ENCODE measurements at places on chromosomes 5 and 9.

DNA sequence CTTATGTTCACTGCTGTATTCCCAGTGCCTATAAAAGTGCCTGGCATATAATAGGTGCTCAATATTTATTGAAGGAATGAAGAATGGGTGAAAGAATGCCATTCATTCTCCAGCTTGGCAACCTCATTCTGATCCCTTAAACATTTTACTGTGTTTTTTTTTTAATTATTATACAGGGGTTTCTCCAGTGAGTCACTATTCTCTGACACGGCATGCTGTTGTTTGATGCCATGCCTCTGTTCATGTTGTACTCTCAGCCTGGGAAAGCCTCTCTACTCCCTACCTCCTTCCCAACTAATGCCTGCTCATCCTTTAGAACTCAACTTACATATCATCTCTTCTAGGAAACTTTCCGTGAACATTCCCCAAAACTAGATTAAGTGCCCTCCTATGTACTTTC, 70.2 kb upstream of the PHF24 start:
- no peak for DNase-seq

GRCh38 chr5:60371065-60371464, 328.9 kb downstream of the DEPDC1B start:
- DNase-seq: no peak

DNA sequence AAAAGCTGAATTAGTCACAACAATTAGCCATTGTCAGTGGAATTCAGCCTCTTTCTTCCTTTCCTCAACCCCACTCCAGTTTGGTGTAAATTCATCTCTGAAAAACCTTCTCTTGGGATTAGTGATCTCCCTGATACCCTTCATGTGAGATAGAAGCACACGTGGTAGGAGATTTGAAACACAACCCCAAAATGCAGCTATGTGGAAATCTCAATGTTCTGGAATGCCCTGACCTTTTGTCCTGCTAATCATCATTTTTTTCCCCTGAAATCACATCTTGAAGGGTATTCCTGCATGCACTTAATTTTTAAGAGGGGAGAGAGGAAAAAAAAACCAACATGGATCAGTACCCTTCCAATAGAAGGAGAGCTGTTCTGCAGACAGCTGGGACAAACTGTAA, 612.6 kb downstream of the EBF1 start:
- no peak for DNase-seq

- DNase-seq: no peak
Observed at GRCh38 chr5:73823508-73823925, 197.5 kb downstream of the ARHGEF28 start.

- no peak for DNase-seq
Observed at GRCh38 chr5:134249469-134250379, 23.9 kb upstream of the PPP2CA start.

DNA sequence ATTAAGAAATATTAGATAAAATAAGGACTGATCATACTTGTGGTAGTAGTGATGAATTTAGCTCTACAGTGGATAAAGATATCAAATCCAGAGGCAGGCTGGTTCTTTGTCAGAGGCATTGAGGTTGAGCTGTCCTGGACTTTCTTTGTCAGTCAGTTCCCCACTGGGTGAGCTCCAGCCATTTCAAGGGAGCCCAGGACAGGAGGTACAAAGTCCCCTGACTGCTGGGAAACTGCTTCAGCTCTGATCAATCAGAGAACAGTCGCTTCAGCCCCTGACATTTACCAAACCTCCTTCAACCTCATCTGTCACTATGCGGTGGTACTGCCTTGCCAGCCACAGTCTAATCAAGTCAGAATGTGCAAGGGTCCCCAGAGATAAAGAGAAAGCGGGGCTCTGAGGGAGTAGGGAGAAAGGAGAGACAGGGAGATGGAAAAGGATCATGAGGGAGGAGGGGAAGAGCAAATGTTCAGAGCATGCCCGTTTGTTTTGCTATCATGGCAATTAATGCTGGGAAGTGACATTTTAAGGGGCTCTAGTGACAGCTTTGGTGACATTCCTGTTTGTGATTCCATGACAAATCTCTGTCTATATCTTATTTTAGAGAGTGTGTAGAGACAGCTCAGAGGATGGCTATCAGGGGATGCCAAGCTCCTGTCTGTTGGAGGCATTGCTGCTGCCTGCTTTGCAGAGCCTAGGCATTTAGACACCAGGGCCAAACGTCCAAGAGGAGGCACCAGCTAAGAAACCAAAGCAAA, 223.2 kb downstream of the ASTN2 start:
- DNase-seq: no peak

GRCh38 chr5:171639966-171640365, 145.7 kb upstream of the SMIM23 start:
- no peak for DNase-seq

GRCh38 chr9:119060629-119061385, 308.4 kb downstream of the BRINP1 start:
- no peak for DNase-seq

- DNase-seq: no peak
Observed at GRCh38 chr5:98454407-98454806, 319.1 kb upstream of the RGMB start.

DNA sequence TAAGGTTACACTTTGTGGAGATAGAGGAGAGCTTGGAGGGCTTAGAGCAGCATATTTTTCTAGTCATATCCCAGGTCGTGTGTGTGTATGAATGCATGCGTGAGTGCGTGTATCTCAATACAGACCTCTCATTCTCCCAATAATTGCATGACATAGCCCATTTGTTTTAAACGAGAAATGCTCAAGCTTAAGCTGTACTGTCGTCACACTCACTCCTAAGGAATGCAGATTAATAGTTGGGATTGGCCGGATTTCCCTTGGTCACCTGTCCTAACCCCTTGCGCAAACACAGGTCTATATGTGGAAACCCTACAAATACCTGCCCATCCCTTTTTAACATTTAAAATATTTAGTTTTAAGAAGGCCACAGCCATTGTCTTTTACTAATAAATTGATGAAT, 165.8 kb downstream of the SEMA5A start:
- DNase-seq: no peak

DNA sequence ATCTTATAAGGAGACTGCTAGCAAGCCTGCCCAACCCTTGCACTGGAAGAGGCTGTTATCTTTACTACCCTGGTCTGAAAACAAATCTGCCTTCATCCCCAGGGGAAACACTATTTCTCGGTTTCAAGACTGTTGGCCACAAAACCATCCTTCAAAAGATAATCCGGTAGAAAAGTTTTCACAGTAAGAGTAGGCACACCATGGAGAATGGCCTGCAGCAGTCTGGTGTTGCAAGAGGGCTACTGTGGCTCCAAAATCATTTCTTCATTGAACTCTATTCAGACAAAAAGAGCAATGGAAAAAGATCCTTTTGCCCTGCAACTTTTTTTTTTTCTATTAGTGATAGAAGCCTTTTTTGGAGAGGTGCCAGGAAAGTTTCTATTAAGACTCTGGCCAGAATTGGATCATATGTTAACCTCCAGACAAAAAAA, 163.9 kb downstream of the ARHGEF28 start:
- no peak for DNase-seq

GRCh38 chr9:69549310-69550202, 122.6 kb downstream of the APBA1 start:
- DNase-seq: no peak

GRCh38 chr9:70835323-70835722, 286.1 kb downstream of the TRPM3 start:
- DNase-seq: no peak

DNA sequence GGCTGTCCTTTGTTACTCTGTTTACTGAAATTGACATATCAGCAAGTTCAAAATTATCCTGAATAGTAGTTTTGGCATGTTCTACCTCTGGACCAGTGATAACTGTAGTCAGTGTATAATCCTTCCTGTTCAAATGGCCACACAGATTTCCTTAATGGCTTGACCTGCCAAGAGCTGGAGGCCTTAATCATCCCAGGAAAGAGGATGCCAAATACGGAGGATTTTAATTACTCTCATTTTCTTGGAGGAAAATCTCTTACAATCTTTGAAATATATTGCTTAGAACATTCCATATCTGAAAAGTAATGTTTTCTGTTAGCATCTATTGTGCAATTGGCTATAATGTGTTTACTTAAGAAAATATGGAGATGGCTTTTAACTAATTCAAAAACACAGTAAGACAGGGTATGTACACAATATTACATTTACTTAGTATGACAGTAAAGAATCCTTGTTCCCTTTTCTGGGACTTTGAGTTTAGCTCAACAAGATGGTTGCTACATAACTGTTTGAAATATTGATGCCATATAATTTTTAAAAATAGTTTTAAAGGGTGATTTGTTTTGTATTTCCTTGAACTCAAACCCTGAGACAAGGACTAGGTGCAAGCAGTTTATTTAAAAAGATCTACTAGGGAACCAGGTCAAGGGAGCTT, 68.9 kb upstream of the SELENOP start:
- DNase-seq: no peak

DNA sequence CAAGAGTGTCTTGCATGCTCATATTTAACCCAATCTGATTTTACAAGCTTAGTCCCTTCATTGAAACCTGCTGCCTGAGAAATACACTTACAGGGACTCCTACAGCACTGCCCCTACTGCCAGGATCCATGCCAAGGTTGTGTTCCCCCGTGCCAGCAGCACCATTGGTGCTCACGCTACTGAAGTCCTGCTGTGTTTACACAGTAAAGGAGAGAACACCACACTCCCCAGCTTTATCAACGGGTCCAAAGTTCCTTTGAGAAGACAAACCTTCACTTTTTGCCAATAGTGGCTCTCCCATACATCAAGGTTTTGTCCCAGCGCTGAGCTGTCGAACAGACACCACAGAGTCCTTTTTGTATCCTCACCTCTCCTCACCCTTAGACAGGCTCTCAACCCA, 155.1 kb upstream of the WWC1 start:
- DNase-seq: no peak

GRCh38 chr5:117103703-117104102, 529.1 kb upstream of the SEMA6A start:
- DNase-seq: no peak

DNA sequence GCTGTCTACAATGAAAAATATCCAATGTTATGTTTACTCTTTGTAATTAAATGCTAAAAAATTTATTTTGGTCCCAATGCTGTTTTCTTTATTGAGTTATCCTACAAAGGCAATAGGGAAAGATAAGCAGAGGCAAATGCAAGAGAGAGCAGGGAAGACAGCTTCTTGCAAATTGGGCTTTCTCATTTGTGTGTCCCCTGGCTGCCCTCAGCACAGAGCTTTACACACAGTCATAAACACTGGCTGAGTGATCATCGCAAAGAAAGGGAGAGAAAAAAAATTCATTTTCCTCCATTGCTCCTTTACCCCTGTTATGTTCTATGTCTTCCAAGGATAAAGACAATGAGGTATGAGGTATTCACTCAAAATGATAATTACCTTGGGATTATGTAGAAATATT, 2.3 kb upstream of the TSSK1B start:
- DNase-seq: no peak

DNA sequence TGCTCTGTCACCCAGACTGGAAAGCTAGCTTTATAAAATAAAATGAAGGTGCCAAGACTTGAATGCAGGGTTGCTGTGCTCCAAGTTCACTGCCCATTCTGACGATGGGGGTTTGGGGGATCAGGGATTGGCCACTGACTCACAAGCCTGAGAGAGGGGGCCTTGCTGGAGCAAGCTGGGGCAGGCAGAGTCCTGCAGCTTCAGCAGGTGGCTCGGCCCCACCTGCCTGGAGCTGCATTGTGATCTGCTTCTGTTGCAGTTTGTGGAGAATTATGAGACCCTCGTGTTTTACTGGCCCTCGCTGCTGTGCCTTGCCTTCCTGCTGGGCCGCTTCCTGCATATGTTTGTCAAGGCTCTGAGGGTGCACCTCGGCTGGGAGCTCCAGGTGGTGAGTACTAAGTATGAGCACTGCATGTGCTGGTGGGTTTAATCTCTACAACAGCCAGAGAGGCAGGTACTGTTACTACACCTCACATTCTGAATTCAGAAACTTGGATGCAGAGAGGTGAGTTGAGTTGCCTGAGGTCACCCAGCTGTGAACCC, 31.1 kb upstream of the CCDC180 start:
- DNase-seq: no peak

DNA sequence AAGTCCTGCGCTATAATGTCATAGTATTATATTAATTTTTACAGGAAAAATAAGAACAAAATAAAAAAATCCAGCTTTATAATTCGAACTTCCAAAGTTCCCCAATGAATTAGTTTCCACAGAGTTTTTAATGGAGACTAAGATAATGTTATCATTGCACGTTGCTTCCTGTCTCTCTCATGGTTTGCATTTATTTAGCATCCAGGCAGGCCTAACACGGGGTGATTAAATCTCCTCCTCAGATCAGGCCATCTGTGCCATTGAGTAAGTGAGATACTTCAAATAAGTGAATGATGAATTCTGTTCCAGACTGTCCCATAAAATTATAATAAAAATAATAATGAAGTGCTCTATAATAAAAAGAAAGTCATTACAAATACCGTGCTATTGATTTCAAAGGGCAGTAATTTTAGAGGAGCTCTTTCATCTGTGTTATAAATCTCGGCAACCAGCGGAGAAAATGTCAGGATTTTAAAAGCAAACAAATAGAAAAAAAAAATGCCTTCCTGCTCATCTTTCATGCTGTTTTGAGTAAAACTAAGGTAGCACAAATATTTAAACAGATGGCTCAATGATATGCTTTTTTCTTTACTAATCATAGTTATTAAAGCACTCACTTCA, 570.6 kb upstream of the ZNF608 start:
- no peak for DNase-seq

GRCh38 chr5:163908253-163908652, 402.8 kb downstream of the MAT2B start:
- no peak for DNase-seq

DNA sequence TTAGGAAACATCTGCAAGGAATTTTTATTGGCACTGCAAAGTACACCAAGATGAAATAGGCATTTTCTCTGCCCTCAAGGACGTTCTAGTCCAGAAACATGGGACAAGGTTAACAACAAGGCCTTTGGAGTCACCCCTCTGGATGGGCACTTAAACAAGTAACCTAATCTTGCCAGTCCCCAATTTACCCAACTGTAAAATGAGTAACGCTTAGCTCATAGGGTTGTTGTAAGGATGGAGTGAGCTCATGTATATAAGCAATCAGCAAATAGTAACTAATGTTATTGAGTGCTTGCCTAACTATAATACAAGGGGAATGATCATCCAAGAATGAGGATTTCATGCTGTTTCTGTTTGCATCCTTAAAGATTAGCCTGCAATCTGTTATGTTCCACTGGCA, 189.3 kb downstream of the PAPPA start:
- DNase-seq: no peak

- DNase-seq: no peak
Observed at GRCh38 chr5:141657937-141658545, 6.8 kb upstream of the FCHSD1 start.

DNA sequence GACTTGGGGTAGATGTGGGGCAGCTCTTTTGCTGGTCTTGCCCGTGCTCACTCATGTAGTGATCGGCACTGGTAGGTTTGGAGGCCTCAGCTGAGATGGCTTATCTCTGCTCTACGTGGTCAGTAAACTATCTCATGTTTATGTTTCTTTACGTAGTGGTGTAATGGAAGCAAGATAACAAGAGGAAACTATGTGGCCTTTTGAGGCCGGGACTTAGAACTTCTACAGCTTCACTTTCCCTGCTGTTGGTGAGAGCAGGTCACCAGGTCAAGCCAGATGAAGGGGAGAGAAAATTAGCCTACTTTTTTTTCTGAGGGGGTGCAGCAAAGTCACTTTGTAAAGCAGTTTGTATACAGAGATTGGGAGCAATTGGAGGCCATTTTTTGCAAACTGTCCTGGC, 8.5 kb downstream of the FOCAD start:
- no peak for DNase-seq
